NCI-H2029 treated with DMSO at 0.1 percent for 48 hours (cell line): ENCODE measurements at places on chromosomes 5 and 9.

- no peak for DNase-seq
These were observed 20.6 kb downstream of the IRF1 start for GRCh38 chr5:132470010-132470392.

DNA sequence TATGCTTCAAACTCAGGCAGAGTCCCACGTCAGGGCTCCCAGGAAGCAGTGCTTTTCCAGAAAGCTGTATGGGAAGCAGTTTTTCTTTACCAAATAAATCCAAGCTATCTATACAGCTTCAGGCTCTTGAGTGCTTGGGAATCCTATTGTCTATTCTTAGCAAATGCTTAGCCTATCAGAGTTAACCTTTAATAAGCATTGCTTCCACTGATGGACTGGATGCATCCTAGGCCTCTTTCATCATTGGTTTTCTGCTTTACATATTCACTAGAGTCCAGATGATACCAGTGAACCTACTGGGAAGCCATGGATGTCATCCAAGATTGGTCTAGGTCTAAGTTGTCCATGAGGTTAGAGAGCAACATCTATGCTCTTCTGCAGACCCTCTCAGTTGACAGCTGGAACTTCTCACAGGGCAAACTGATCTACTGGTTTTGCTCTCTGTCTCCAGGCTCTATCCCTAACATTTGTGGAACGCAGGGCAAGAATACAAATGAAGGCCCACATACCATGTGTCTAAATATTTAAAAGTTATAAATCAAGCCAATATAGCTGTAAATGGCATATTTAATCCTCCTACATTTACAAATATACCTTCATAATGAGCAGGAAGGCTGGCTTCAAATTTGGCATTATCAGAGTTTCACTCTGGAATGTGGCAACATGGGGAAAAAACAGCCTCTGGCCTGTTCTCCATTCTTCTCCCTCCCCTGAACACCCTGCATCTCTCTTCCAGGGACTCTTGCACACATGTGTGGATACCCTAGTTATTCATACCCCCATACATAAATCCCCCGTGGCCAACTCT lies 49.8 kb upstream of the PLPP1 start:
- DNase-seq, result no peak

GRCh38 chr5:145218019-145218418 lies 617.1 kb downstream of the PRELID2 start:
- DNase-seq, result no peak

GRCh38 chr9:34493972-34494535 lies 28.7 kb downstream of the ENHO start:
- DNase-seq, result no peak

DNA sequence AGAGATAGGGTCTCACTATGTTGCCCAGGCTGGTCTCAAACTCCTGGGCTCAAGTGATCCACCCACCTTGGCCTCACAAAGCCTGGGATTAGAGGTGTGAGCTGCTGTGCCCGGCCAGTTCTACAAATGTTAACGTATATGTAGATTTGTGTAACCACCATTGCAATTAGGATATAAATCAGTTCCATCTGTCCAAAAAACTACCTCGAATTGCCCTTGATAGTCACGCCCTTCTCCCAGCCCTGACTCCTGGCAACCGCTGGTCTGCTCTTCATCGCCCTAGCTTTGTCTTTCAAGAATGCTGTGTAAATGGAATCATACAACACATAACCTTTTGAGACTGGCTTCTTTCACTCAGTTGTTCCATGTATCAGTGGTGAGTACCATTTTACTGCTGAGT lies 46.1 kb upstream of the PPARGC1B start:
- DNase-seq, result no peak

DNA sequence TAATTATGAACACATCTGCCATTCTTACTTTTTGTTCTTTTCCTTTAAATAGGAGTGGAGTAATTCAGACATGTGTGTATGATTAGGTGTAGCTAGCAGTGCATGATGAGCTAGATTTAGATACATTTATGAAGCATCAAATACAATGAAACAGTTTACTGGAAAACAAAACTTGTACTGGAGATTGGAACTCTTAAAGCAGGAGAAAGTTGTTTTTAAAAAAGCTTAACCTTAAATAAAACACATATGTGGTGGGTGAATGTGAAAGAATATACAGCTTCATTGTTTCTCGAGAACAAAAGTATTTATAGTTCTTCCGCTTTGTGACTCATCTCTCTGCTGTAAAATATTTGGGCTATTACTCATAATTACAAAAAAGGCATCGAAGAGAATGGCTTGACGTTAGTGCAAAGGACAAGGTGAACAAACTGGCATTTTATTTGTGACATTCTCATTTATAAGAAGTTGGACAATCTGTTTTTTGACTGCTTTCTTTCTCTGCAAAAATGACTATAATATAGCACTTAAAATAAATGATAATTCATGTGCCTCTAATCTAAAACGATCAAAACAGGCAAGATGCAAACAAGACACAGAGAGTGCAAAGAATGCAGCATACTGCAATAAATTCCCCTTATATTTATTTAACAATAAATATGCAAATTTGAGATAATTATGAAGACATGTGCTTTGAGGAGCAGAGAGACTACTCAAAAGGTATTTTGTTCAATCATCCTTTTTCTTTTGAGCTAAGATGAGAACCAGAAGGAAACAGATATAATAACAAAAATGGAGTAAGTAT lies 478.8 kb downstream of the CETN3 start:
- no peak for DNase-seq

DNA sequence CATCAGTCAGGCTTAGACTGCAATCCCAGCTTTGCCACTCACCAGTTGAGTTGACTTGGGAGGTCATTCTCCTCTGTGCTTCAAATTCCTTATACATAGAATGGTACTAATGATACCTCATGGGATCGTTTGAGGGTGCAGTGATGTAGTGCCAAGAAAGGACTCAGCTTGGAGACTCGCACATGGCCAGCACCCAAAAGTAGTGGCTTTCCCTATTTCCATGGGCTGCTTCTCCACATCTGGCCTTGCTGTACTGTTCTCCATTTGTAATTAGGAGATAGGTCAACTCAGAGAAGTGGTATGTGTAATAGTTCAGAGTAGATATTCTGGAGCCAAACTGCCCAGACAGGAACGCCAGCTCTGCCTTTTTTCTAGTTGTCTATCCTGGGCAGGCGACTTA lies 5.5 kb downstream of the CCL19 start:
- DNase-seq, result no peak

DNA sequence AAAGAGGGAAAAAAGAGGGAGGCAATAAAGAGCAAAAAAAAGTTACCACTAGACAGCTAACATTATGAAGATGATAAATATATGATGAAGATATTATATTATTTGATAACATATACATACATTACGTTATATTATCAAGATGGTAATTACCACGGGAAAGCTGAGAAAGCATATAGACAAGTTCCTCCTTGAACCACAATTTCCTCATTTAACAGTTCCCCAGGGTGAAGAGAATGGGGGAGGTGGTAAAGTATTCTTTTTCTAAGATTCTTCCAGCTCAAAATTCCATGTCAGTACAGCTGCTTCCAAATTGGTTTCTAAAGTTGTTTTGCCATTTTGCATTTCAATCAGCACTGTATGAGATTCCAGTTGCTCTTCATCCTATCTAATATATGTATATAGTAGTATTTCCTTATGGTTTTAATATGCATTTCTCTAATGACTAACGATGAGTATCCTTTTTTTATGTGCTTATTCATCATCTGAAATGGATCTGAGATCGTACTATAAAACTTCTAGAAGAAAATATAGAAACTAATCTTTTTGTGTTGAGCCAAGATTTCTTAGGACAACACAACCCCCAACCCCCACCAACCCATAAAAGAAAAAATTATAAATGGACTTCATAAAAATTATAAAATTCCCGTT lies 49.5 kb upstream of the C9orf72 start:
- DNase-seq, result no peak

DNA sequence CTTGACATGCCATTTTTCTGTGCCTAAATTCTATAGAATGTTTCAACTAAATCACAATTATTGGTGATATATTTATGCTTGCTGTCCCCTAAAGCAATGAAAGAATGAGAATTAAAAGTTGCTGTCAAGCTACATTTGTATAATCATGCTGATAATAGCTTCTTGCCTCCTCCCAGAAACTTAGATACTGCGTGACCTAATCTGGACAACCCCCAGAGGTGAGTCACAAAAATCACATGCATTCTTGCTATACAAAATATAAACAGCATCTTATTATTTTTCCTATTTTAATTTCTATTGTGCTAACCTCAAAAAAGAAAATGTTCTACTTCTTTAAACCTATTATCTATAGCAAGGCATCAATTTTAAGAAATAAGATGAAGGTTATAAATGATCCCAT lies 995.8 kb upstream of the ACO1 start:
- DNase-seq, result no peak
